Osteoblast (primary cell): ENCODE measurements at places on chromosomes 12 and 14. TPM values are rescaled to one million over a fixed set of nuclear protein-coding genes. Genes with fewer than 3 reads are reported as not detected.

The TSPAN19 gene
- total RNA-seq = not detected in 2 replicates

The MMP19 gene
- total RNA-seq = 13.0 and 14.7 TPM in 2 replicates

The HCAR3 gene
- total RNA-seq = not detected in 2 replicates

The IL31 gene
- total RNA-seq = not detected in 2 replicates

The PIK3C2G gene
- not detected in 2 replicates for total RNA-seq

The MYO1A gene
- total RNA-seq = under 0.01 TPM in 1 of 2 replicates, not detected in the other

The HAL gene
- total RNA-seq = 0.29 and 0.36 TPM in 2 replicates

DNA sequence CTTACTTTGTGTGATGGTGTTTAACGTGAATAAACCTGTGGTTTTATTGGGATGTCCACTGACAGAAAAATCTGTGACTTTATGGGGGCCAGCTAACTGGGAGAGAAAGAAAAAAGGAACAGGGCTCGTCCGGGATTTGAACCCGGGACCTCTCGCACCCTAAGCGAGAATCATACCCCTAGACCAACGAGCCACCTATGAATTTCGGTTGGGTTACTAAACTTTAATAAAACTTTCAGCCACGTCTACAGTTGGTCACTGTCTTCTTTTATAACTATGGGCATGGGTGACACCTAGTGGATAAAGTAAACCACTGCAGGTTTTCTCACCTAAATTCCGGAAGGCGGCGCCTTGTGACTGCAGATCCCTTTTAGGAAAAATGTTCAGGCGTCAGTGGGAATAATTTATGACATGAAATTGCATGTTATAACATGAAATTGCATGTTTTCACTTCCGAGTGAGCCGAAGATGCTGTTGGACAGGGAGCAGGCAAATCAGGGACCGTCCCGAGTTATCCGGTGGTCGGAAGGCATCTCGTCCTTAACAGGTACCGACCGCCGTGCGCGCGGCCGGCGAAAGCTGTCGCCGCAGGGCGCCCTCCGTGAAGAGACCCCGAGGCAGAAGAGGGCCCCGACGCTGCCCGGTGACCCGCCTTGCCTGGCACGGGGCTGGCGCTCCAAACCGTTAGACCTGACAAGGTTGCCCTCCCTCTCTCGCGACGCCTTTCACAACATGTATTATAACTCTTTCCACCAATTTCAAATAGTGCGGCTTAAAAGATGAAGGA, 18.2 kb upstream of the RNASE12 start:
- H3K27ac ChIP-seq = peak overlapping the region; percentile 12
- H3K27me3 ChIP-seq = no peaks in the 10 kb centered on the region
- peak; percentile 93 for DNase-seq
- peaks cover 5% of the 10 kb centered on the region for H3K4me1 ChIP-seq
- H3K4me3 ChIP-seq = peak overlapping the region; percentile 88
- no peaks in the 10 kb centered on the region for H3K36me3 ChIP-seq

GRCh38 chr12:48980389-48980952, 2.3 kb downstream of the WNT1 start:
- no peak overlapping the region for H3K27ac ChIP-seq
- H3K36me3 ChIP-seq = no peaks in the 10 kb centered on the region
- no peak overlapping the region for H3K4me3 ChIP-seq
- peaks cover 19% of the 10 kb centered on the region for H3K4me1 ChIP-seq
- peak; percentile 75 for DNase-seq

GRCh38 chr12:104494793-104495158, 38.0 kb downstream of the CHST11 start:
- peak overlapping the region; percentile 51 for H3K4me3 ChIP-seq
- DNase-seq = no peak
- H3K36me3 ChIP-seq = no peaks in the 10 kb centered on the region
- no peaks in the 10 kb centered on the region for H3K27me3 ChIP-seq

DNA sequence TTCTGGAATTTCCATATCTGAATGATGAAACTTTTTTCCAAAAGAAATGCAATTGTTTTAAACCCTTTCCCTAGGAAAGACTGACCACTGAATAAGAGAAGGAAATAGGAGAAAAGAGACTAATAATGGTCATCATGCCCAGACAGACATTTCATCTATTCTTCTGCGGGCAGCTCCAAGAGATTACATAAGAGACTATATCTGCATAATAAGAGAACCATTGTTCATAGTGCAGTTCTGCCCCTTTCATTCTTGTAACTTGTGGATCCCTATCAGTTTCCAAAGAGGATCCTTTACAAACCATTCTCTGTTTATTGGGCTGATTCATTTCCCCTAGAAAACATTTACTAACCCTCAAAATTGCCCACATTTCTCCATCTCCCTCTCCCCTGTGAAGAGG, 197.8 kb downstream of the FSCB start:
- no peaks in the 10 kb centered on the region for H3K4me1 ChIP-seq
- no peaks in the 10 kb centered on the region for H3K36me3 ChIP-seq
- H3K27ac ChIP-seq = no peak overlapping the region
- DNase-seq = no peak
- H3K27me3 ChIP-seq = no peaks in the 10 kb centered on the region

DNA sequence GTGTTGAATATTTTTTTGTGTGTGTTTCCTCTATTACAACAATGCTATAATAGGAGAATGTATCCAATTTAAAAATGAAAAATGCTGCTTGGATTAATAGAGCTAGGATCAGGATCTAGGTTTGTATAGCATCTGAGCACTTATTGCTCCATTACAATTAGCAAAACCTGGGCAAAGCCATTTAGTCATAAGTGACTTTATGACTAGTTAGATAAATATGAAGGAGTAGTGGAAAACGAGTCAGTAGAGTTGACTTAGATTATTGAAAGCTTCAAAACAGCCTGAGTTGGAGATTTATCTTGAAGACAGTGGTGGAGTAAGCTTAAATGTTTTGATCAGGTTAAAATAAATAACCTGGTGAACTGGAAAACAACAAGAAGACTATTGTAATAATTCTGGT, 2.8 kb downstream of the MED21 start:
- no peak overlapping the region for H3K4me3 ChIP-seq
- H3K27me3 ChIP-seq = no peaks in the 10 kb centered on the region
- no peak overlapping the region for H3K27ac ChIP-seq
- H3K4me1 ChIP-seq = peaks cover 13% of the 10 kb centered on the region
- H3K36me3 ChIP-seq = peaks cover 29% of the 10 kb centered on the region
- no peak for DNase-seq

DNA sequence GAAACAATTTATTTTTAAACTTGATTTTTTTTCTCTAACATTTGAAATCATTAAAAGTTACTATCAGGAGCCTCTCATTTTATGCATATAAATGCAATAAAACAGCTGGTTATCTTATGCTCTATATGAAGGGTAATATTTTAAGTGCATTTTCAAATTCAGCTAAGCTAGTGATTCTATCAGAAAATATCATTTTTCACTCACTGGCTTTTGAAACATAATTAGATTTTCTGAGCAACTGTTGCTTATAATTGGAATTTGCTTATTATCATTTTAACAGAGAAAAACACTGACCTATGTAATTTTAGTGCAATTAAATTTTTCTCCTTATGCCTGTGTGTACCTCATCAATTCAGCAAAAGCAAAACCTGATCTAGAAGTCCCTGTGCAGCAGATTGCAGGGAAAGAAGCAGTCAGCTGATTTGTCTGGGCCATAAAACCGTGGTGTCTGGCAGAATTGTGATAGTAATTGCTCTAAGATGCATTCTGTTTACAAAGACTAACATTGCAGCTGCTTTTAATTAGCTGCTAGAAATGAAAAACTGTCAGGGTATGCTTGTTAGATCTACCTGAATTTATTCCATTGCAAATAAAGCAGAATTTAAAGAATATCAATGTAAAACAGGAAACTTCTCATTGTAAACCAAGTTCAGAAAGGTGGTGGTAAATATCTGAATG, 75.0 kb downstream of the BICD1 start:
- no peaks in the 10 kb centered on the region for H3K36me3 ChIP-seq
- H3K27ac ChIP-seq = no peak overlapping the region
- DNase-seq = peak; percentile 11
- H3K4me1 ChIP-seq = no peaks in the 10 kb centered on the region
- H3K27me3 ChIP-seq = no peaks in the 10 kb centered on the region

DNA sequence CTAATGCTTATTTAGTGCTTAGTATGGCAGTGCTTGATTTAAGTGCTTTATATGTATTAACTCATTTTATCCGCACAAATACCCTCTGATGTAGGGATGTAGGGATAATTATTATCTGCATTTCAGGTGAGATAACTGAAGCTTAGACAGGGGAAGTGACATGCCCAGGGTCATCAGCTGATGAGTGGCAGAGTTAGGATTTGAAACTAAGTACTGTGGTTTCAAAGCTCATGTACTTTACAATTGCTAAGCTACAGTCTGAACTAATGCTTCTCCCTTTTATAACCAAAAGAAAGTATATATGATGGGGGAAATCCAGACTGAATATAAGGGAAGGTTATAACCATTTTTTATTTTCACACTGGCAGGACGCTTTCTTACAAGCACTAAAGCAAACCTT, 229.6 kb upstream of the NAV3 start:
- no peak for DNase-seq
- no peaks in the 10 kb centered on the region for H3K4me1 ChIP-seq
- no peaks in the 10 kb centered on the region for H3K36me3 ChIP-seq
- no peak overlapping the region for H3K4me3 ChIP-seq

- peaks cover 19% of the 10 kb centered on the region for H3K4me1 ChIP-seq
- no peak for DNase-seq
- H3K4me3 ChIP-seq = peak overlapping the region; percentile 27
- H3K27ac ChIP-seq = peak overlapping the region; percentile 75
Observed at GRCh38 chr12:28390761-28391385, 200.6 kb downstream of the CCDC91 start.

GRCh38 chr12:105409801-105410471, 79.4 kb downstream of the C12orf75 start:
- H3K36me3 ChIP-seq = no peaks in the 10 kb centered on the region
- peaks cover 15% of the 10 kb centered on the region for H3K4me1 ChIP-seq
- DNase-seq = peak; percentile 56
- no peaks in the 10 kb centered on the region for H3K27me3 ChIP-seq

DNA sequence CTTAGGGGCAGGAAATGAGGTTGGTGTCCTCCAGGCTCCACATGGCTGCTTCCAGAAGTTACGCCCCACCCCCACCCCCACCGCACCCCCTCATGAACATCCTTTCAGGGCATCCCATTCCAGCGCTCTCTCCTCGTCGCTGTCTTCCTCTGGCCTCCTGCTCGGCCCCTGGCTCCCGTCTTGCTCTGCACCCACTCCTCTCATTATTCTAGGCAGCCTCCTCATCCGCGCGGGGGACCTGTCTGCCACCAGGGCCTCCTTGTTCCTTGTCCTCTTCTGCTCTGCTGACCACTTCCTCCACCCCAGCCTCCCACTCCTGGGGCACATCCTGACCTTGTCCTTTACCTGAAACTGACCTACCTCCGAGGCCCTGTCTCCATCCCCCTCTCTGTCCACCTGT, 29.8 kb upstream of the PLEKHG6 start:
- DNase-seq = peak; percentile 4
- no peak overlapping the region for H3K4me3 ChIP-seq
- H3K4me1 ChIP-seq = peaks cover 37% of the 10 kb centered on the region
- H3K27ac ChIP-seq = peak overlapping the region; percentile 63

DNA sequence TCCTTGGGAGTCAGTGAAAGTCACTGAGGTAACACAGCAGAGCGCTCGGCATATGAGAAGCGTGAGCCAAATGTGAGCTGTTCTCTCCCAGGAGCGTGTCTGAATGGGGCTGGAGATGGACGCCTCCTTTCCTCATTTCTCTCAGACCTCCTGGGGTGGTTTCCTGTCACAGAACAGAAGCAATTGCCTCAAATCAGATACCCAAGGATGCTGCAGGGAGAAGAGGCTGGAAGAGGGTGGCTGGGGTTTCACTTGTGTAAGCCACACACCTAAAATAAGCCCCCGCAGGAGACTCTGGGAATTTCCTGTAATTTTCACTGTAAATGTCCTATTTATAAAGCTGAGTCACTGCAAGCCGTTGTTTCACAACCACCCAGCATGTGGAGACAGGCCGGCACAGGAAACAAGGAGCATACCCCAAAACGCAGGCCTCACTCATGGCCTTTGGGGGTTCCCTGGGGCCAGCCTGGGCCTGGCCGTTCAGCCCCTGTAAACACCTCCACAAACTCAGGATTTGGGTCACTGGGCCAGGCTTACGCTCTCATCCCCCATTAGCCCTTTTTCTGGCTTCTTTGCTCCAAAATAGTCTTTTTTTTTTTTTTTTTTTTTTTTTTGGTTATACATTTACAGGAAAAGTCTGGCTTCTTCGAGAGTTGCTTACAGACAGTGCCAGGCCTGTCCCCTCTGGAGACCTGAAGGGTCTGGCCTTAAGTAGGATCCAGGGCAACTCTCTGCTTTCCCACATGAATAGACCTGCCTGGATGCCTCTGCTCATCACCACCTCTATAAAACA, 55.3 kb downstream of the VCPKMT start:
- H3K4me1 ChIP-seq = peaks cover 35% of the 10 kb centered on the region
- H3K27me3 ChIP-seq = no peaks in the 10 kb centered on the region
- no peaks in the 10 kb centered on the region for H3K36me3 ChIP-seq
- peak overlapping the region; percentile 99 for H3K27ac ChIP-seq
- peak overlapping the region; percentile 38 for H3K4me3 ChIP-seq
- peak; percentile 96 for DNase-seq

DNA sequence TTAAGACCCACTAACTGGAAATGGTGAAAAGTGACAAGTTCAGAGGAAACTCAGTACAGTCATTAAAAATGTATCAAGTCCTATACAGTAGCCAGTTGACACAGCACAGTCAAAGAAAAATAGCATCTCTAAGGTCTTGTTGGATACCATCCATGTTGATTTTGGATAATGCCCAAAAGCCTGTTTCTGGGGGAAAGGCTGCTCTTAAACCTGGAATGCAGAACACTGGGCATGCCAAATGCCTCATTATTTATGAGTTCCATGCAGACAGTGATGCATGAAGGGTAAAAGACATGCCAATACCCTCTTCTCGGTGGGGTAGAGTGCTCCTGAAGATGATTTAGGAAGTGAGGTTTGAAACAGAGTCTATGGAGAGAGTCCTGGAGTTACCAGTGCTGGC, 29.6 kb downstream of the KCNK13 start:
- no peak overlapping the region for H3K27ac ChIP-seq
- no peak overlapping the region for H3K4me3 ChIP-seq
- peaks cover 26% of the 10 kb centered on the region for H3K4me1 ChIP-seq
- DNase-seq = peak; percentile 69
- H3K27me3 ChIP-seq = peaks cover 9% of the 10 kb centered on the region
- no peaks in the 10 kb centered on the region for H3K36me3 ChIP-seq

- H3K27me3 ChIP-seq = no peaks in the 10 kb centered on the region
- no peak overlapping the region for H3K4me3 ChIP-seq
- no peaks in the 10 kb centered on the region for H3K36me3 ChIP-seq
- DNase-seq = peak; percentile 82
- H3K4me1 ChIP-seq = no peaks in the 10 kb centered on the region
- no peak overlapping the region for H3K27ac ChIP-seq
Observed at GRCh38 chr14:104513641-104514046, 65.9 kb upstream of the C14orf180 start.
